Pancreas (tissue), 10 donors: ENCODE measurements at places on chromosomes 3 and 15.
A peak's percentile ranks its signal among the peaks of the same experiment; 100 is the strongest.

DNA sequence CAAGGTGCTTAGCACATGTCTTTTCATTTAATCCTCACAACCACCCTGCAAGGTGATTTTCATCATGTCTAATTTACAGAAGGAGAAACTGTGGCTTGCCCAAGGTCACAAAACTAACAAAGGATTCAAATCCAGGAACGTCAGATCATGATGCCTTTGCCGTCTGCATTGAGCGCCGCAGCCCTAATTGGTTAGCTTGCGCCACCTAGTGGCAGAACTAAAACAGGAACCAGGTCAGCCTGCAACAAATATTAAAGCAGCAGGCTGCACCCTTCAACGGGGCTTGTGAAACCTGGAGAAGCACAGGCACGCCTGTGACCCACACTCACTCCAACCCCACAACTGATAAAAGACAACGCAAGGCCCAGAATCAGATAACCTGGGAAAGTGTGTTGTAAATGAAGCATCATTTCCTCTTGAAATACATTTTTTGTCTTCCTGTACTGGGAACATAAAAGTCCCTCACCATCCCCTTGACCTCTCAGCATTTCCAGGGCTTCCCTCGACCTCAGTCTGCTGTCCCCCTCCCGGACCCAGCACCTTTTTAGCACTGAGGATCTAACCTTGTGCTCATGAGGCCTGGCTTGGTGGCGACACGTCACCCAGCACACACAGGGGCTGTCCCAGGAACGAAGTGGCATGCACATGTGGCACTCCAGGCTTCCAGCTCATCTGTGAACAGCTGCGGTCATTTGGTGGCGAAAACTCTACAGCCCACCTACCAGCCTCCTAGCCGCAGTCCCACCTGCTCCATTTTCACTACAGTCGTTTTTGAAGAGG is 17.3 kb downstream of the DPH3 start:
- DNase-seq, result peak; percentile 69

DNA sequence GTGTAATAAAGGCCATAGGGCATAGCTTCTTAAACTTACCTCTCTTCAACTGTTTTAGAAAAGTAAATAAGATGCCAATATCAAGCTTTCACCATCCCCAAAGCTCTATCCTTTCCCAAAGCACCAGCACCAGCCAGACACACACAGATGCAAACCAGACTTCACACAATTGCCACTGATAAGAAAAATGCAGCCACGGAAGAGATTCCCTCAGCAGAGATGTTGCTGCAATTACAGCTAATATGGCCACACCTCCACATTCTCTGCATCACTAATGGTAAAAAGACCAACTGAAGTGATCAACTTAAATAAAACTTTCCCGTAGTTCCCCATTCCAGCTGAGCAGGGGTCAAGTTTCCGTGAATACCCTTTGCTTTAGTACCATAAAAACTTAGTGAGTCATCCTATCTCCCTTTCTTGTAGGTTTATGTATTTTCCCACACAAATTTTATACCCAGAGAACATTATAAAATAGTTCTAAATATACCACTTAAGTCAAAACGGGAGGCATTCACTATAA is 64.4 kb downstream of the SLC9A9 start:
- DNase-seq, result no peak

- DNase-seq, result no peak
Observed at GRCh38 chr3:149609595-149609994, 48.2 kb downstream of the WWTR1 start.

GRCh38 chr3:141285570-141285969 is 53.9 kb downstream of the PXYLP1 start:
- DNase-seq, result no peak

- no peak for DNase-seq
Observed at GRCh38 chr3:185728630-185729336, 96.1 kb downstream of the IGF2BP2 start.

GRCh38 chr3:108124337-108125152 is 33.7 kb upstream of the CD47 start:
- no peak for DNase-seq

GRCh38 chr3:47870156-47870555 is 67.2 kb downstream of the DHX30 start:
- no peak for DNase-seq

DNA sequence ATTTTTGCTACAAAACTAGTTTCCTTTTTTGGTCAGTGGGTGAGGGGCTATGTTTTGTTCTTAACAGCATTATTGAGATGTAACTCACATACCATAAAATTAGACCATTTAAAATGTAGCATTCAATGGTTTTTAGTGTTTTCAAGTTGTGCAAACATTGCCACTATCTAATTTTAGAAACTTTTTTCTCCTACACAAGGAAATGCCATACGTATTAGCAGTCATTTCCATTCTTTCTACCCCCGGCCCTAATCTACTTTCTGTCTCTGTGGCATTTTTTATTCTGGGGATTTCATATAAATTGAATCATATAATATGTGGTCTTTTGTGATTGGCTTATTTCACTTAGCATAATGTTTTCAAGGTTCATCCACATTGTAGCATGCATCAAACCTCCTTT is 55.0 kb upstream of the TIPARP start:
- no peak for DNase-seq

GRCh38 chr15:77538027-77538451 is 94.7 kb downstream of the LINGO1 start:
- DNase-seq, result no peak

- DNase-seq, result no peak
Observed at GRCh38 chr3:172146349-172146748, 107.0 kb downstream of the FNDC3B start.

DNA sequence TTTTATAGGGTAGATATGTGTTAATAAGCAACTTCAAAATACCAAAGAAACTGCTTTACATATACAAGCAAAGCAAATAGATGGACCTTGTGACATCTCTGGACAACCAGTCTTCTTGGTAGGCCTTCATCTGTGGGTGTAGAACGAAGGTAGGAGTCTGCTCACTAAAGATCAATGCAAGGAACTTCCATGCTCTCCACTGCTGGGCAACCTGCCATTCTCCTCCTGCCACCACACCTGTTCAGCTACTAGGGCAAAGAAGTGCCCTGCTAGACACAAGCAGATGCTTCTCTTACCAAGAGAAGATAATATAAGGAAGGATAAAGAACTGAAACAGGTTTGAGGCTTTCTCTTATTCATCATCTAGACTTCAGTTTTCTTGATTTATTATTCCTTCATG is 12.6 kb downstream of the PPARG start:
- DNase-seq, result no peak

DNA sequence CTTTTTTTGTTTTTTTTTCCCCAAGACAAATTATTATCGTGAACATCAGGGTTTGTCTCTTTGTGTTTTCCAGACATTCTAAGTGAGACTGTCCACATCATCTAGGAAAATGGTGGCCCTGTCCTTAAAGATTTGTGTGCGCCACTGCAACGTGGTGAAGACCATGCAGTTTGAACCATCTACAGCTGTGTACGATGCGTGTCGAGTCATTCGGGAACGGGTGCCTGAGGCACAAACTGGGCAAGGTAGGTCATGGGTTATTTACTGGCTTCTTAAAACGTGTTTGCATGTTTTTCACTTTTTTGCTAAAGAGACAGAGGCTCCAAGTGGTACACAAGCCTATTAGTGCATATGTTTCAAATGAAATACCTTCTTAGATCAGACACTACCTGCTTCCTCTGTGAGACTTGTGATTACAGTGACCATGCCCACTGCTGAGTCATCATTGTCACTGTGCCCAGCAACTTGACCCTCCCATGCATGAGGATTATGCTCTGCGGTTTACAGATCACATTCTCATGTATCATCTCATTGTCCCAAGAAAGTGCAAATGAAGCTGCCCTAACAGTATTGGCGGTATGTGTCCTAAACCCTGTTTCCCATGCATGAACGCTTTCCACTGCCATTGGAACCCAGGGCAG is 395.2 kb upstream of the TPM1 start:
- no peak for DNase-seq

- no peak for DNase-seq
Observed at GRCh38 chr3:64431526-64432091, 206.3 kb upstream of the PRICKLE2 start.

DNA sequence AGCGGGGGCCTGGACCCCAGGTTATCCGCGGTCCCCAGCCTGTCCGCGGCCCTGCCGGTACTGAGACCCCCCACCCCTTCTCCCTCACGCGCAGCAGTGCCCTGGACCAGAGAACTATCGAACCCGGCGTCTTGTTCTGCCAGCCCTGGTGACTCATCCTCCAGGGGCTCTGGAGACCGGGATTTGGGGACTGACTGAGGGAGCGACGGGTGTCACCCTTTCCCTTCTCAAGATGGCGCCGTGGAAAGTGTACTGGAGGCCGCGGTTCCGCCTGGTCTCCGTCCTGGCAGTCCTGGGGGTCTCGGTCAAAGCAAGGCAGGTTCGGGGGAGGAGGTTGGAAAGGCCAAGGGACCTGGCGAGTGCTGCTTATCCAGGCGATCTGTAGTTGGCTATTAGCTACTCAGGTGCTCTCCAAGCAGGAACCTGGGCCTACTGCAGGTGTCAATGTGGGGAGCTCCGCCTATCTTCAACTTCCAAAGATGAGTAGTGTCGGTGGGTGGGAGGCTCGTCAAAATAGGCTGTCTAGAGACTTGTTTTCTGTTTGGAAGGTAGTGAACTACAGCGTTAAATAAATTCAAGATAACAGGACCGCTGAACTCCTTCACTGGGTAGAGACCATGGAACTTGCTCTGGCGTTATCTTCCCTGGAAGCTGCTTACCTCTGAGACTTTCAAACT is 790 bp downstream of the RAB5A start:
- peak; percentile 65 for DNase-seq

GRCh38 chr3:187640569-187641059 is 29.6 kb downstream of the SST start:
- DNase-seq, result no peak

DNA sequence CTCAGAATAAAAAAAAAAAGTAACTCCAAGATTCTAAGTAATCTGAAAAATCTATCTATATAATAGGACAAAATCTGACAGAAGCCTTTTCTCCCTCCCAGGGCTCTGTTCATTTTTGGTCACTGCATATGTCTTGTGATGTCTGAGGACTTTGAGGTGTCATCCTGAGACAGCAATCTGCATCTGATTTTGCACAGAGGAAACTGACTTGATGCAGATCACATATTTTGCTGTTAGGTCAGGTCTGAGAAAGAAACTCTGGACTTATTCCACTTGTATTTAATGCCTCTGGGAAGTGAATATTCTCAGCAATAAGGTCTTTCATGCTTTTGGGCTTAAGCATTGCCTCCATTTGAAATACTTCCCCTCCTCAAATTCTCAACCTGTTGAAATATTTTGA is 295.2 kb upstream of the THBS1 start:
- no peak for DNase-seq

DNA sequence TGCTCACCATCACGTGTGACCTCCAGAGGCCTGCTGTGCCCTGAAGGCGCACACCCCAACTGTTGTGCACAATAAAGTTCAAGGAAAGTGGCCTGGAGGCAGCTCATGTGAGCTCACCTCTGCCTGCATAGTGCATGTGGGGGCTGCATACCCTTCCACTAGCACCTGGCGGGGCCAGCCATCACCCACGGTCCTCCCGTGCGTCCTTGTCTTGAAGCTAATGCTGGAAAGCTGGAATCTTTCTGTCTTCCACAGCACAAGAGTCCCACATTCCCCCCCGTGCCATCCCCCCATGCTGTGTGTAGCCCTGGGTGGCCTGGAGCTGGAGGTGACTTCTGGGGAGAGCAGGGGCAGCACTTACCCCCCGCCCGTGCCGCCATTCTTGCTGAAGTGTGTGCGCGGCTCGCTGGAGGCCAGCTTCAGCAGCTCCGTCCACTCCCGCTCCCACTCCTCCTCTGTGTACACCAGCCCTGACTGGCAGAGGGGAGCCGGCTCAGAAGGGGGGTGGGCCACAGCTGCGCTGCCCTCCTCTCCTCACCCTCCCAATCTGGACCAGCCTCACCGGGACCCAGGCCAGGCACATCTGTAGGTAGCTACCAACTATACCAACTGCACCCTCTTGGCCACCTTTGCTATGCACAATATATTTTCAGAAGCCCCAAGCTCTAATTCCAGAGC is 199.5 kb downstream of the KLF13 start:
- DNase-seq, result no peak

- no peak for DNase-seq
Observed at GRCh38 chr15:69090197-69090948, 70.1 kb upstream of the GLCE start.

DNA sequence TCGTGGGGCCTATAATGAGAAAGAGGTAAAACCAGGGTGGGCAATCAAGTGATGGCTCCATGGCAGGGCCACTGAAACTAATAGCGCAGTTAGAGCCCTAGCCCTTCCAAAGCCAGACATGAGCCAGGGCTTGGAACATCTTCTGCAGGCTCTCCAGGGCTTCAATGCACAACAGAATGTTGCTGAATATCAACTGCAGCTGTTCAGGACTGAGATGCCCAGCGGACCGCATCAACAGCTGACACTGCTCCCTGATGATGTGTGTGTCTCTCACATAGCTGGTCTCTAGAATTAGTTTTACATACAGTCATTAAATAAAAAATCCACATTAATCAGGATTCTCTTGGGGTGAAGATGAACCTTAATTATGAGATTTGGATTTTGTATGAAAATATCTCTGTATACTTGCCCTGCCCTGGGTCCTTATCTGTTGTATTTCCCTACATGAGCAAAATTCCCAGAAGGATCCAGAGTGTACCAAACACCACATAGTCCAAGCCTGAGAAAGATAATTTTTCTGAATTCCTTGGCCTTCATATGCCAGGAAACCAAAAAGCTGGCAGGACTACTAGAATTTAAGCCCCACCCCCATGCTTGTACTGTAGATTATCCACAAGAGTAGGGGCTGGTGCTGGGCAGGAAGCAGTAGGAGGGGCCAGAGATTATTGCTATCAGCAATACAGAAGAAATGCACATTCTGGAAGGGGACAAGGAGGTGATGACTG is 7.7 kb upstream of the GOLGB1 start:
- DNase-seq, result no peak

GRCh38 chr3:14284694-14285547 is 106.3 kb downstream of the LSM3 start:
- no peak for DNase-seq

DNA sequence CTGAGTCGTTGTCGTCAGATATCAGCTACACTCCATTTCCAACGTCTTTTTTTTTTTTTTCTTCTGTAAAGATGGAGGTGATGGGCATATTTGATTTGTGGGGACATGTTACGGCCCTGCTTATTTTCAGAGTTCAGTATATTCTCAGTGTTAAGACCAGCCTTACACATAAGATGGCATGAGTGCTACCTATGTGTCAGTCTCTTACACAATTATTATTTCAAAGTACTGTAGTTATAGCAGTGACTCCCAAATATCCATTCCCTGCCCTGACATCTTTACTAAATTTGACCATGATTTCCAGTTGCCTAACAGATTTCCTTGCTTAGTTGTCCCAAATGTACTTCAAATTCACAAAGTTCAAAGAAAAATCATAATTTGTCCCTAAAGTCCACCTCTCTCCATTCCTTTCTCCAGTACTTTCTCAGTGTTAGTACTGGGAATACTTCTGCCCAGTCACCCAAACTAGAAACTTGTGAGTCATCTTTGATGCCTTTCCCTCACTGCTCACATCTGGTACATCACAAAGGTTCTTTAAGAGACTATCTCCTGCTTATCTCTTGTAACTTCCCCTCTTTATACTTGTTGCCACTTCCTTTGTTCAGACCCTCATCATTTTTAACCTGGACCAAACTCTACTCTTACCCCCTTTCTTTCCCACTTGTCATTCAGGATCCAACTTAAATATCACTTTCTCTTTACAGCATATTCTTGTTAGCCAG is 67.0 kb downstream of the ZNF609 start:
- DNase-seq, result no peak
